Stimulated activated CD8-positive, alpha-beta memory T cell treated with anti-CD3 and anti-CD28 coated beads, Interleukin-15, amount 100 ng/mL, for 48 hours (primary cell): ENCODE measurements at places on chromosomes 1 and 21.
A peak's percentile ranks its signal among the peaks of the same experiment; 100 is the strongest.

DNA sequence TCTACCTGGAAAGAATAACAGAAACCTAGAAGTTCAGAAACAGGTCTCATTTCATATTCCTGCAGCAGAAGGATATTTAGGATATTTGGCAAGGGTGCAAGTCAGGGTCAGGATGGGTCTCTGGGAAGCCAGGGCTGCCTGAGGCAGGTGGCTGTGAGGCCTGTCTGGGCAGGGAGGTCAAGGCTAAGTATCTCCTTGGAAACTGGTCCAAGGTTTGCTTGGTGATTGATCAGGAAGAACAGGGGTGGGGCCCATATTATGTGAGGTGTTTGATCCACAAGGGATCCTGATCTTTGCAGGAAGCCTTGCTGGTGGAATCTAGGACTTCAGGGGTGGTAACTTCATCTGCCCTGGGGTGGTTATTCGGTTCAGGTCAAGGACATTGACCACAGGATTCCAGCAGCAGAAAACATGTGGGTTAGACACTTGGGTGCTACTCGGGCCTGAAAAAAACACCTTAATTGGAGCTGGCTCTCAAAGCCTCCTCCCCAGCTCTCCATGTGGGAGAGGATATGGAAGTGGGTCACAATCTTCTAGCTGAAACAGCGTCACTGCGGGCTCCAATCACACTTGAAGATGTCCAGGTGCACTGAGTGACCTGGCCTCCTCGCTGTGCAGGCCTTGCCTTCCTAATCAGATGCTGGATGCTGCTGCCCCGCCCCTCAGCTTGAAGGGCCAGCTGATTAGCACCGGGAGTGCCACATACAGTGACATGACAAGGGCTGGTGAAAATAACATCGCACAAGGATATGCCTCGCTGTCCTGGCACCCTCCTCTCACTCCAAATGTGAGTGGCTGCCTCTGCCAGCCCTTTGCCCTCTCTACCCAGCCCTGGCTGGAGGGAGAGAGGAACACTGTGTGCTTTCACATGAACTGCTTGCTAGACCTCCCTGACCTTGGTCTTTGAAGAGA lies 8.7 kb downstream of the CTNNBIP1 start:
- DNase-seq, result no peak

GRCh38 chr1:7541629-7542028 lies 229.5 kb upstream of the VAMP3 start:
- no peak for DNase-seq

DNA sequence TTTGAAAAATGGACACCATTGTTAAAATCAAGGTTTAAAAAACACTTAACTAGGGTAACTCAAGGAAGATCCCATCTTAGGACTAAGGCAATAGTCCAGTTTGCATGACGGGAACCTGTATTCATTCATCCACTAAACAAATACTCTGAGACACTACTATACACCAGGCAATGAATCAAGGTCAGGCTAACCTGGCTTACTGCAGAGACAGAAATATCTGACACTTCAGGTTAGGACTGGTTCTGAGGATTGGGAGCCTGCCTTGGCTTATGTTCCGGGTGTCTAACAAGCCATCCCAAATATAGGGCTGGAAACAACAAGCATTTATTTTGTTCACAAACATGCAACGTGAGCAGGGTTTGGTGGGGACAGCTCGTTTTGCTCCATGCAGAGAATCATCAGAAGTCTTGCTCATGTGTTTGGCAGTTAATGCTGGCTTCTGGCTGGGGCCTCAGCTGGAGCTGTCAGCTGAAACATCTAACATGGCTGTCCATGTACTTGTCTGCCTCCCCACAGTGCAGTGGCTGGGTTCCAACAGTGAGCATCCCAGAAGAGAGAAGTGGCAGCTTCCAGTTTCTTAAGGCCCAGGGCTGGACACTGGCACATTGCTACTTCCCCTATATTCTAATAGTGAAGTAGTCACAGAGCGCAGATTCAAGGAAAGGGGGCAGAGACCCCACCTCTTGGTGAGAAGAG lies 37.0 kb upstream of the CAMK1G start:
- no peak for DNase-seq

- no peak for DNase-seq
Measured at GRCh38 chr1:109149874-109150601, 36.1 kb downstream of the ELAPOR1 start.

DNA sequence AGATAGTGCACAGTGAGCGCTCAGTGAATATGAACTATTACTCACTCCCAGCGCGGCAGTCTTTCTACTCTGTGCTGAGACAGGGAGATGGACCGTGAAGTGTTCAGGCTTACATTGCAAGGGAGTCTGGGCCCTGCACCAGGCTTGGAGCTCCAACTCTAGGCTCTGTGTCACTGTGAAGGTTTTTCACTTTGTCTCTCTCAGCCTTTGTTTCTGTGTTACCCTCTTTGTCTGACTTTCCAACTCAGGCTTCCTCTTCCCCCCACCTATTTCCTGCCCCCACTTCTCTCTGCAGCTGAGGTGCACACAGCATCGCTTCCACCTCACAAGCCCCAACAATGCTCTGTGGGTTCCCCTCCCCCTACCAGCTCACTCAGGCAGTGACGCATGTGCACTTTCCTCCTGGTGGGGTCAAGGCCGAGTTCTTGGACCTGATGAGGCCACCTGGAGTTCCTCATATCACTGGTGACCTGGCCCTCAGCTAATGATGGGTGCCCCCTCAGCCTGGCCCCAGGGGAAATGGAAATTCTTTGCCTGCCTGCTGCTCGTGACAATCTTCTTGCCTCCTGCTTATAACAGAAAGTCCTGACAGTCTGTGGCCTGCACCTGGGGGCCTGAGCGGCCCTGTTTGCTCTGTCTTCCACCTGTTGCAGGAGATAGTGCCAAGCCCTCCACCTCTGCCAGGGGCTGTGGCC lies 1.1 kb upstream of the LCK start:
- DNase-seq, result peak; percentile 75

- no peak for DNase-seq
Measured at GRCh38 chr1:200892958-200893357, 1.7 kb upstream of the INAVA start.

- no peak for DNase-seq
Measured at GRCh38 chr1:212215910-212216309, 69.3 kb upstream of the PPP2R5A start.

DNA sequence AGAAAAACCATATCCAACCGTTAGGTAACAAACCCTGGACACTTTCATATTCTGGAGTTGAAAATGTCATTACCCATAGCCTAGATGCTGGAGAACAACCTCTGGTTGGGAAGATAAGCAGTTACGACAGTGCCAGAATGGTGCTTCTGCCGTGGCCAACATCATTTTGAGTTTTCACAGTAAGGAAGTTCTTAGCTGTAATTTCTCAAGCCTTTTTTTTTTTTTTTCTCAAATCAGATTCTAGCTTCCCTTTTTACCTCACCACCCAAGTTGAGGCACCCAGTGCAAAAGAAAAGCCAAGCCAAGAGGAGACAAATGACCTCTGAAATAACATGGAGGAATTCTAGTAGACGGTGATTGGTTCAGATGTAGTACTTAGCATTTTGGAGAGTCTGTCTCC lies 21.8 kb downstream of the PPT1 start:
- no peak for DNase-seq

DNA sequence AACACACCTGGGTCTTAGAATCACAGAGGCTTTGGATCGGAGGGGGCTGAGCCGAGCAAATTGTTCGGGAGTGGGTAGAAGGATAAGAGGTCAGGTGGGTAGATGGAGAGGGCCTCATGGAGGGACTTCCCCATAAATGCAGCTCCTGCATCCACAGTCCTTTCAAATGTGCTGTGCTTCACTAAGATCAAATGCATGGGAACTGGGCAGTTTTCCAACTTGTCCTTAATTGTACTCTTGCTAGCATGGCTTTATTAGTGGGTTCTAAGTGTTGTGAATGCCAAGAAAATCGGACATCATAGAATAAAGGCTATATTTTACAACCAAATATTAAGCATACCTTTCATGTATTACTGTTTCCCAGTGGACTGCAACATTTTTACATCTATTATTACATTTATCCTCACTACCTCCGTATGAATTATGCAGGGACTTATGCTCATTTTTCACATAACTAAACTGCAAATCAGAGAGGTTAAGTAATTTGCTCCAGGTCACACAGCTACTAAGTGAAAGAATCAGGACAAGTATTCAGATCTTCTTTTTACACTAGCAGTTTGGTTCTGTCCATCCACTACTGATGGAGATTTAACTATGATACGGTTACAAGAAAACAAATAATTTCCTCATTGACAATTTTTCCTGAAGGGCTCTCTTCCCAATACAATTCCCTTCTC lies 174.5 kb upstream of the RUNX1 start:
- no peak for DNase-seq

DNA sequence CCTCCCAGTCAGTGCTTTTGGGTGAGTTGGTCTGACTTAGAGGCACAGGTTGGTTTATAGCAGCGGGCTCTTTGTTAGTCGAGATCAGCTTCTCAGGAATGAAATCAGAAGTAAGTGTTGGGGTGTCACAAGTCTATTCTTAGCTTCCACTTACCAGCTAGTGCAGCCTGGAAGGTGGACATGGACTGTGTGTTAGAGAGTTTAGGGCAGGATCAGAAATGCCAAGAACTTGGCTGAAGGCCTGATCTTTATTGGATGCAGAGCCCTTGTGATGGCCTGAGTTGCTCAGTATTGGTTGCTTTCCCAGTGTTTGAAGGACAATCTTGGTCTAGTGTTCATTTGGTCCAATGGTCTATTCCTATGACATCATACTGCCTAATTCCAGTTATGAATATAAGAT lies 377.0 kb upstream of the USP24 start:
- no peak for DNase-seq

DNA sequence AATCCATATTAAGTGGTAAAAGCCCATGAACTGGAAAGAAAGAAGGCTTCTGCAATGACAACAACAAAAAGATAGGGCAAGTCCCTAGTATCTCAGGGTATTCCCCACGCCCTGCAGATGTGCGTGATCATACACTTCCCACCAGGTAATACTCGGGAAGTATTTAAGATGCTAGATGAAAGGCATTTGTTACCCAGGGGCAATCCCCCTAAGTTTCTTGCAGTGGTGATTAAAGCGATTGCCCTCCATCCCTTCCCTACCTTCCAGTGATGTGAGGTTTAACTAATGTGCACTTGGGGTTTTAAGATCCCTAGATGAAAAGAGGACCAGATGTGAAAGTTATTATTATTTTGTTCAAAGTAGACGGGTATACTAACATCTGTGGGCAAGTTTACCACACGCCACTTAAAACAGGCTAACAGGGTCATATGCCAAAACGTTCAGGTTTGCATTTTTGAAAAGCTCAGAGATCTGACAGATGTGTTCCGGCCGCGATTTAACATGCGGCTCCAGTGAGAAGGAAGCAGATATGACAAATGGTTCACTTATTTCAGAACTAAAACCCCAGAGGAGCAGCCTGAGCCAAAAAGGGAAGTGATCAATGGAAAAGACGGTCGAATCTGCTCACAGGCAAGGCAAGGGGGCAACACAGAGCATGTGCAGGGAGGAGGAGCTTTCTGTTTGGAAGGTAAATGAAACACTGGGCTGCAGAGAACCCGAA lies 17.4 kb downstream of the TIAM1 start:
- DNase-seq, result peak; percentile 40

GRCh38 chr1:118948846-118949245 lies 39.3 kb downstream of the TBX15 start:
- no peak for DNase-seq

- no peak for DNase-seq
Measured at GRCh38 chr21:26881504-26882228, 36.5 kb upstream of the ADAMTS1 start.
